ENCODE measurements at places on chromosomes 6 and 20.

GRCh38 chr6:75424618-75425548 lies 68.7 kb downstream of the FILIP1 start:
- DNase-seq, result no peak

- DNase-seq, result no peak
Observed at GRCh38 chr6:100988391-100988984, 107.4 kb upstream of the ASCC3 start.

DNA sequence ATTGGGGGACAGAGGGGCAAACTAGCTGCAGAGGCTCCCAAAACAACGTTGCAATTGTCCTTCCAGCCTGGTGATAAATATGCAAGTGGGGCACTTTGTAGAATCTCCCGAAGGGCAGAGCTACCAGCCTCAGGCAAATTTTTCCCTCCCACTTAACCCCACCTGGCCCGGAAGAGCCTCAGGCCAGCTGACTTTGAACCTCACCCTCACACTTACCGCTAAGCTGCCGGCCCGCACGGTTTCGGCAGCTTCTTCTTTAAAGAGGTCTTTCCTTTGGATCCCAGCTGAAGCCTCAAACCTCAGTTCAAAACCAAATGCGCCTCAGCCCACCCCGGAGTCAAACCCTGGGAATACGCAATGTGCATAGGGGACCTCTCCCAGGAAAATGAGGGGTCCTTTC lies 2.5 kb downstream of the OVOL2 start:
- DNase-seq, result no peak

DNA sequence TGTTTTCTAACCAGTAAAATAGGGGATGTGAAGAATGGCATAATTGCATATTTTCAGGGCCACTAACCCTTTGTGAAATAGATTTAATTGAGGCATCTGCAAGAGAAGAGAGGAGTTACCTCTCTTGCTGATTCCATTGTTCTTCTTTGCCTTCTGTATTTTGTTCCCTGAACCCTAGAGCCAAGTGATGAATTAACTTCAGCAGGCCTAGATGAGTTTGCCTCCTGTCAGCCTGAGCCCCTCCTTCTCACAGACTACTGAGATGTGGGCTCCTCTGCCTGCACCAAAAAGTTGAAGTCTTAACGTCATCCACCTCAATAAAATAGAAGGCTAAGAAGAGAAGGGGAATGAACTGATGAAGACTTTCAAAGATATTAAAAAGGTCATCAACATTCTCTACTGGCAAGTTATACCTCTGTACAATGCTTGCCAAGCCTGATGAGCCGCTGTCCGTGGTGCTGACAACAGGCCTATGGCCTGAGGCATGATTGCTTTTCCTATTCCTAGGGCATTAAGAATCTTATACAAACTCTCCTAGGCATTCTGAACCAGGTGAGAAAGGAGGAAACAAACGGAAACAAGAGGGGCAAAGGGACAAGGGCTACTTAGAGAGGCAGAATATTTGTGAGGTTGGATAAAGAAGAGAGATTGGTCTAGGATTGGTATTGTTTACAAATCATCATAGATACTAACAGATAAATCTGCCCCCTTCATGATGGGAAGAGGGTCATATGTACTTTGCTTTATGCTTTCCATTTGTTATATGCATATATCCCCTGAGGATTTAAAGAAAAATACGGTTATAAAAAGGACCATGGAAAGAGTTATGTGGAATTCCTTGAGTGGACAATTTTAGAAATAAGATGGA lies 46.8 kb downstream of the CD24 start:
- no peak for DNase-seq

- no peak for DNase-seq
Observed at GRCh38 chr20:41627001-41627495, 8.9 kb upstream of the CHD6 start.

DNA sequence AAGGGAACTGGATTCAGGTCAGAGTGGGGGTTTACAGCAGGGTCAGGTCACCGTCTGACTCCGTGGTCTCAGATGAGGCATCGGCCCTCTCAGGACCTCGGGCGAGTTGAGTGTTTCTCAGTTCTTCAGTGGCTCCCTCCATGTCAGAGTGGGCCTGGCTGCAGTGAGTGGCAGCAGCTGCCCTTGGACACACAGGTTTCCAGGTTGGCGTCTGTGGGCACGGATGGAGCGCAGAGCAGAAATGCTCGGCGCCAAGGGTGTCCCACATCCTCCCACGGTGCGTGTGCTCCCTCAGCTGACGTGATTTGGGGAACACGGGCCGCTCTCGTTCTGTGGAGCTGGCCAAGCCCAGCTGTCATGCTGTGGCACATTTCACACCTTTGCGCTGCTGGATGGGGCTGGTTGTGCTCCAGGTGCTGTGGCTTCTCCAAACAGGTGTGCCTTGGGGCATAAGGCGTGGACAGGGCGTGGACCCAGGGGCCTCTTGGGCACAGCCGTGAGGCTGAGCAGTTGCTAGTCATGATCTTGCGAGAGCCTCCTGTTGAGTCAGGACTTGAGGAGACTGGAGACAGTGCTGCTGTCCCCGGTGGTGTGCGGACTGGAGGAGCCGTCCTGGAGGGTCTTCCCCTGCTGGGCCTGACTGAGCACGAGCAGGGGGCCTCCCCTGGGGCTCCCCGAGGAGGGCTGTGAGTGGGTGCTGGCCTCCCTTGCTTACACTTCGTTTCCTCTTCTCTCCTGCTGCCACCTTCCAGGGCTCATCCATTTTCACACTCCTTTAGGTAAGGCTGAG lies 9.5 kb upstream of the DNAJC5 start:
- no peak for DNase-seq

DNA sequence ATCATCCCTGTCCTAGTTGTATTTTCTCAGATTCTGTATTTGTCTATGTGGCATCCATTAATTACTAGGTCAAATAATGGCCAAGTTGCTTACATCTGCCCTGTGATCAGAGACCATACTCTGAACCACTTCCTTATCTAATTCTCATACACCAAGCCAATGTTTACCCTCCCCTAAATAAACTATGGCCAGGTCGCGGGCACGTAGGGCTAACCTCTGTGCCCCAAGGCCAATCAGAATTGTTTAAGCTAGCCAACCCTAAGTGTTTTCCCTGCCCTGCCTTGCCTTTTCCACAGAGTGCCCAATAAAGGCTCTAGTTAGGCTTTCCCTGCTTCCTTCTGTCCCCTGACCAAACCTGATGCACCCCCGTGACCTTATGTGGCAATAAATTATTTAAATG lies 2.8 kb upstream of the CALHM4 start:
- no peak for DNase-seq

- no peak for DNase-seq
Observed at GRCh38 chr20:24523661-24524060, 54.2 kb downstream of the SYNDIG1 start.

GRCh38 chr6:94902974-94903628 lies 674.2 kb upstream of the MANEA start:
- DNase-seq, result no peak

DNA sequence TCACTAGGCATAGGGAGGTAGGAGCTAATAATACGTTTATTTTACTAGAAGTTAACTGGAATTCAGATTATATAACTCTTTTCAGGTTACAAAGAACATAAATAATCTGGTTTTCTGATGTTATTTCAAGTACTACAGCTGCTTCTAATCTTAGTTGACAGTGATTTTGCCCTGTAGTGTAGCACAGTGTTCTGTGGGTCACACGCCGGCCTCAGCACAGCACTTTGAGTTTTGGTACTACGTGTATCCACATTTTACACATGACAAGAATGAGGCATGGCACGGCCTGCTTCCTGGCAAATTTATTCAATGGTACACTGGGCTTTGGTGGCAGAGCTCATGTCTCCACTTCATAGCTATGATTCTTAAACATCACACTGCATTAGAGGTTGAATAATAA lies 1.1 kb downstream of the HFE start:
- no peak for DNase-seq

- DNase-seq, result no peak
Observed at GRCh38 chr6:117956386-117956785, 49.3 kb downstream of the SLC35F1 start.

- no peak for DNase-seq
Observed at GRCh38 chr6:121450242-121450641, 14.8 kb downstream of the GJA1 start.

DNA sequence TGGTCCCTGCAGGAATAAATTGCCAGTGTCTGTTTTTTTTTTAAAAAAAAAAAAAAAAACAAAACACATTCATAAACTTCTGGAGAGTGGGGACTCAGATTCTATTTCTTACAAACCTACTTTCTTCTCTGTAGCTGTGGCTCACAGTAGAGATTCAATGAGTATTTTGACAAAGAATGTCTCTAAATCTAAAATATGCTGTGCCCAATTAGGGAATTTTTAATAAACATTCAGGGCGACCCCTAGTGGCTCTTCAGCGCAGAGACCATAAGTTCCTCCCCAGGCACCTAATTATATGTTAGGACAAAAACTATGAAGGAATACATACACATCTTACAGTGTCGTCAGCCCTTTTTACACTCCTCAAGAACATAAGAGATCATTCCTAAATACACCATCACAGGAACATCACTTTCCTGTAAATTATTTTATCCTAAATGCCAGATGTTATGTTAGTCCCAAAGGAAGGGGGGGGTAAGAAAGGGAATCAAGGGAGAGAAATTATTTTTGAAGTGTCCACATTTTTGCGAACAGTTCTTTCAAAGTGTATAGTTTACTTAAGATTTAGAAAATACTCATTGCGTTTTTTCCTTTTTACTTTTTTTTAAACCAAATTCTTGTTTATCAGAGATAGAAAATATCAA lies 21.8 kb upstream of the NAA20 start:
- no peak for DNase-seq

DNA sequence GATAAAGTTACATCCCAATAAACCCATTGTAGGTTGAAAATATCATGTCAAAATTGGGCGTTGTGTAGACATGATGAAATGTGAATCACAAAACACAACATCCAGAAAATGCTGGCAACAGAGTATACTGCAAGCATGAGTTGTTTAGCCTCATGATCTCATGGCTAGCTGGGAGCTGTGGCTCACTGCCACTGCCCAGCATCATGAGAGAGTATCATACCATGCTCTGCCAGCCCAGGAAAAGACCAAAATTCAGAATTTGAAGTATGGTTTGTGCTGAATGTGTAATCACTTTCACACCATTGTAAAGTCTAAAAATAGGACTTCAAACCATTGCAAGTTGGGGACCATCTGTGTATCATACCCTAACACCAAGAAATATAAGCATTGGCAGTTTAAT lies 45.2 kb upstream of the SMAP1 start:
- no peak for DNase-seq

GRCh38 chr6:135270676-135271536 lies 89.8 kb downstream of the MYB start:
- DNase-seq, result no peak

DNA sequence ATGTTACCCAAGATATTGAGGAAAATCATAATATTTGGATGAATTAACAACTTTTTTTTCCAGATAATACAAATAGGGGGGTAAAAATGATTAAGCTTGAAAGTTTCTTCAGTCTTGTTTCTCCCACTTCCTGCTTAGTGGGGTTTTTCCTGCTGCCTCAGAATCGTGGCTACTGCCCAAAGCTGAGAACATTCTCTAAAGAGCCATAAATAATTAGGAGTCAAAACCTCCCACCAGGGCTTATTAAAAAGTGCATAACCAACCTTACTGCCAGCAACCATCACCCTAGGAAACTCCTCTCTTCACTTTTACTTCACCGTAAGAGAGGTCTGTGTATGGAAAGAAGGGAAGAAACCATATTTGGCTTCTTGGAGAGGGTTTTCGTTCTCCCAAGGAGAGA lies 9.0 kb upstream of the LCA5 start:
- DNase-seq, result no peak

DNA sequence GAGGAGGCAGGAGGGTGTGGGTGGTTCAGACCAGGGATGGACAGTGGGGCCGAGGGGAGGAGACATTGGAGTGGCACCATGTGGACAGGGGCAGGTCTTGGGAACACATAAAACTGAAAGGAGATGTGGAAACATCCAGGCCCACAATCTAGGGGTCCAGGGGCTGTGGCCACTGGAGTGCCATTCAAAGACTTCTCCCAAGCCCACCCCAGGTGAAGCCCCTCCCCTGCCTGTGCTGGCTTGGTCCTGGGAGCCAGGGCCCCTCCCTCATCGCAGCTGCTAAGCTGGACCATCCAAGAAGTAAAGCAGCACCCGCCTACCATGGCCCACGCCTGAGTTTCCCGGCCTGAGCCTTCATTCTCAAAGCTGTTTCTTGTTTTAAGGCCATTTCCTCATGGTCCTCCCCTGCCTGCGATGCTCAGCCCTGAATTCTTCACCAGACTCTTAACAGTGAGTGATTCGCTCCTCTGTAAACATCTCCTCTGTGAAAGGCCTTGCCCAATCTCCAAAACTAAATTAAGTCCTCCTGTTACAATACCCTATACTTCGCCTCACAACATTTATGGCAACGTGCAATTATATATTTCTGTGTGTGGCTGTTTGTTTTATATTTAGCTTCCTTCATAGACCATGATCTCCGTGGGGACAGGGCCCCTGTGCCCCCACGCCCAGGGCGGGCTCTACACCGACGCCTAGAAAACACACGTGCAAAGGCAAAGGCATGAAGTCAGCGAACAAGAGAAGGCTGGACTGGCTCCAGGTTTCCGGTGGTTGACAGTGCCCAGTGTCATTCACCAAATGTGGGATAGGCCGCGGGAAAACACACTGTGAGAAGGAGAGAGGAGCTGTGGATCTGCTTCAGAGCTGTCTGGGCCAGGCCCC lies 267.8 kb downstream of the ERMARD start:
- DNase-seq, result no peak

GRCh38 chr6:106390088-106390487 lies 29.6 kb downstream of the CRYBG1 start:
- no peak for DNase-seq

DNA sequence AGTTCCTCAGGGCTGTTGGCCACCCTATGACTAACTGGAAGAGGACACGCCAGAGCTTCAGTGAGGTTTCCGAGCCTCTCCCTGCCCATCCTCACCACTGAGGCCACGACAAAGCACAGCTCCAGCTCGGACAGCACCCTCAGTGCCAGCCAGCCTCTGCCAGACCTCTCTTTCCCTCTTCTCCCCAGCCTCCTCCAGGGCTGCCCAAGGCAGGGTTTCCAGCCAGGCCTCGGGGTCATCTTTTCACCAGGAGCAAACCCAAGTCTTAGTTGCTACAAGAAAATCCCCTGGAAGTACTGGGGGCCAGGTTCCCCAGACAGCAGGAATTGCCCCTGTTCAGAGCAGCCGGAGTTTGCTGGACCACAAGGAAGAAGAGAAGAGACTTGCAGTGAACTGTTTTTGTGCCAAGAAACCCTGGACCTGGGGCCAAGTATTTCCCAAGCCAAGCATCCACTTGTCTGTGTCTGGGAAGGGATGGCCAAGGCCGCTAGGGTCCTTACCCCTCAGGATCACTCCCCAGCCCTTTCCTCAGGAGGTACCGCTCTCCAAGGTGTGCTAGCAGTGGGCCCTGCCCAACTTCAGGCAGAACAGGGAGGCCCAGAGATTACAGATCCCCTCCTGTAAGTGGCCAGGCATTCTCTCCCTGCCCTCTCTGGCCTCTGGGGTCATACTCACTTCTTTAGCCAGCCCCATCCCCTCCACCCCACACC lies 41.6 kb downstream of the PLAGL2 start:
- DNase-seq, result no peak

DNA sequence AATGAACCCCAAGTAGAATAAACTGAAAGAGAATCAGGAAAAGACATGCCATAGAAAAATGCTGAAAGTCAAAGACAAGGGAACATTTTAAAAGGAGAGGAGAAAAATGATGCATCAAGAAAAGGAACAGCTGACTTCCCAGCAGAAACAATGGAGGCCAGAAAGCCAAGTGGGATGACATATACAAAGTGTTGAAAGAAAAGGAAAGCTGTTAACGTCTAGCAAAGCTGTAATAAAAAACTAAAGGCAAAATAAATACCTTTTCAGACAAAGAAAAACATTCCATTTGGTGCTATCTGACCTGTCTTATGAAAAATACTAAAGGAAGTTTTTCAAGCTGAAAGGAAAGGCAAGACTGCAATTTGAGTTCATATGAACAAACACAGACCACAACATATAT lies 34.1 kb upstream of the PDE10A start:
- no peak for DNase-seq

Data from CD4-positive, alpha-beta T cell treated with Interferon gamma for 1 hour (primary cell).